ENCODE measurements at places on chromosomes 1 and 21.

DNA sequence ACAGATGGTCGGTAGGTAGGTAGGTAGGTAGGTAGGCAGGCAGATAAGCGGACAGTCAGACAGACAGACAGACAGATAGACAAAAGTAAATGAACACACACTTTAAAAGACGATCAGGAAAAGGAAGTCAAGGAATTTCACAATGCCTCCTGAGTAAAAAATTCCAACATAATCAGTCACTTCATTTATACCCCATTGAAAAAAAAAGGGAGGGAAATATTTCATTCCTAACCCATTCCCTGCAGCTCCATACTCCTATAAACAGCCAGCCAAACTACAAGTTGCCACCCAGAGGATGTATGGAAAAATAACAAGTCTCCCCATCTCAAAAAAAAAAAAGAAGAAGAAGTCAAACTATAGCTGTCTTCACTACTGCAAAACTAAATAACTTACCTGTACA is 43.4 kb downstream of the ZZZ3 start:
- DNase-seq: no peak

- no peak for DNase-seq
Measured at GRCh38 chr1:95086949-95087533, 14.3 kb upstream of the ALG14 start.

DNA sequence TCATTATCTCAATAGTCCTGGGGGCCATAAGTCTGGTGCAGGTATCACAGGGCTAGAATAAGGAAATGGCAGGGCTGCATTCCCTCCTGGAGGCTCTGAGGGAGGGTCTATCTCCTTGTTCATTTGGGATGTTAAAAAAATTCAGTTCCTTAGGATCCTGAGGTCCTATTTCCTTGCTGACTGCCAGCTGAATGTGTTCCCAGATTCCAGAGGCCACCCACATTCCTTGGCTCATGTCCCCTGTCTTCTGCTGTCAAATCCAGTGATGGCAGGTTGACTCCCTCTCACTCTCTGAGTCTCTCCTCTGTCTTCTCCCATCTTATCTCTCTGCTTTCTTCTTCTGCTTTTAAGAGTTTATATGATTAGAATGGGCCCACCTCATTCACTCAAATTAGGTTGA is 400.6 kb downstream of the PTPRU start:
- DNase-seq: no peak

- no peak for DNase-seq
Measured at GRCh38 chr1:176939993-176940392, 224.5 kb downstream of the ASTN1 start.

- no peak for DNase-seq
Measured at GRCh38 chr1:8418301-8418700, 100.4 kb downstream of the SLC45A1 start.

DNA sequence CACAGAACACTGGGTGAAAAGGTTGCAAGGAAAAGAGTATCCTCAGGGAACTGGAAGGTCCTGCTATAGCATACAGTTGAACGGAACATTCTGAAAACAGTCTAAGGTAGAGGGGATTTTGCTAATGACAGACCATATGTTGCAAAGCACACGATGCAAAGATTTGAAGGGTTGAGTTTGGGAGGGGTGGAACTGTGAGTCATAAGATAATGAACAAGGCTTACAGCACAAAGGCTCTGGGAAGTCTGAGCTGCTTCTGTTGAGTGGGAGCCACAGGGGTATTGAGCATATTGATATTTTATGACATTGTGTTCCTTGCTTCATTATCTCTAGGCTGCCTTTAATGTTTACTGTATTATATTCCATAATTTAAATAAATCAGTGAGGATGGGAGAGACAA is 104.9 kb downstream of the PLPPR4 start:
- DNase-seq: no peak

DNA sequence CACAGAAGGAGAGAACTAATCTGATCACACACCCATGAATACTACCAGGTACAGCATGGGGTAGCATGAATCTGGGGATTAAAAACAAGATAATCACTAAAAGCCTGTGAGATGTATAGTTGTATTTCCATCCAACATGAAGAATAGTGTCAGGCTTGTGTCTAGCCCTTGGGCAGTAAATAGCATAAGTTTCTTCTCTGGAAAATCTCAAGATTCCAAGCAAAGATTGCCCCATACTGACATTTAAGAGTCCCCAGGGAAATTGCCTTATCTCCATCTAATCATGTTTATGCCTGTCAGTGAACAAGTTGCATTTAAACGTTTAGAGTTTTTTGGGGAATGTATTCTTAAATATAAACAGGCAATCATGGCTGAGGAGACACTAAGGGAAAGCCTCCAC is 109.2 kb upstream of the SERTAD4 start:
- DNase-seq: no peak

GRCh38 chr1:101371259-101371658 is 134.4 kb downstream of the S1PR1 start:
- peak; percentile 87 for DNase-seq

- no peak for DNase-seq
Measured at GRCh38 chr1:201718346-201719202, 110.4 kb upstream of the IPO9 start.

GRCh38 chr1:86957221-86957620 is 42.8 kb downstream of the HS2ST1 start:
- DNase-seq: no peak

DNA sequence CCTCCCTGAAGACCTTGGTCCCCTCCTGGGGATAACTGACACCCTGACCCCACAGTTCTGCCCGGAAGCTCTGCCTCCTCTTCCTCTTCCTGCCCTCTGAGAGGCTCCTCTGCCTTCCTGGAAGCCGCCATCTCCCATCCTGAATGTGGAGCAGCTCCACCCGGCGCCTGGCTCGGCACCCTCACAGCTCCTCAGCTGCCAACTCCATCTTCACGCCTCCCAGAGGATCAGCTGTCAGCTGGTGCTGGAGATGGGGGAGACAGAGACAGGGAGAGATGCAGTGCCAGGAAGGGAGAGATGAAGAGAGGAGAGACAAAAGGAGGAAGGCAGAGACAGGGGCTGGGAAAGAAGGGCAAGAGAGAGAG is 210.4 kb upstream of the CSF3R start:
- no peak for DNase-seq

- DNase-seq: peak; percentile 33
Measured at GRCh38 chr1:37556712-37557196, at the start of gene DNALI1. Gene DNALI1 (plus strand): TSS chr1:37556940. CDS start chr1:37556995, 55 bp downstream.

DNA sequence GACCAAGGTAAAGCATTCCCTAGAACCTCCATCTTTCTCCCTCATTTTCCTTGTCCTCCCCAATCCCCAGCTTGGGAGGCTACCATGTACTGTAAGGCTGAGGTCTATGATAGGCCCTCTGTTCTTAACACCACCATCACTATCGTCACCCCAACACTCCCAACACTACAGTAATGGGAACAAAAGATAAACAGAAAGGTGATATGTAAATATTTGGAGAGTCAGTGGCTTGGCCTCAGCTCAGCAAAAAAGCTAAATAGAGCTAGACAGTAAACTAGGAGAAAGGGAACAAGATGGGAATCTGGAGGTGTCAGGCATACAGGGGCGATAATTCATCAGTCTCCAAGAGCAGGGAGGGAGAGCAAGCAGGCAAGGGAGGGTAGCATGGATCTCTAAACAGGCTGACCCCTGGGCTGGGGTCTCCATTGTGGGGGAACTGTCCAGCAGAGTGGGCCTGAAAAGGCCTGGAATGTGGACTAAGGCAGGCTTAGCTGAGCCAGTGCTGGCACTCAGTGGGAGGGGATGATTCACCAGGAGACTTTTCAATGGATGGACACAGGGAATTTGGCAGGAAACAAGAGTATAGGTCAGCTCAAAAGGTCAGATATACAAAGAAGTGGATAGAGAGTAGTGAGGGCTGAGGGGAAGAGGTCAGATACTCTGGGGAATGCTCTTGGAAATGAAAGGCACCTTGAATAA is 6.7 kb downstream of the WNT2B start:
- no peak for DNase-seq

- no peak for DNase-seq
Measured at GRCh38 chr1:205339197-205339702, 17.5 kb downstream of the KLHDC8A start.

DNA sequence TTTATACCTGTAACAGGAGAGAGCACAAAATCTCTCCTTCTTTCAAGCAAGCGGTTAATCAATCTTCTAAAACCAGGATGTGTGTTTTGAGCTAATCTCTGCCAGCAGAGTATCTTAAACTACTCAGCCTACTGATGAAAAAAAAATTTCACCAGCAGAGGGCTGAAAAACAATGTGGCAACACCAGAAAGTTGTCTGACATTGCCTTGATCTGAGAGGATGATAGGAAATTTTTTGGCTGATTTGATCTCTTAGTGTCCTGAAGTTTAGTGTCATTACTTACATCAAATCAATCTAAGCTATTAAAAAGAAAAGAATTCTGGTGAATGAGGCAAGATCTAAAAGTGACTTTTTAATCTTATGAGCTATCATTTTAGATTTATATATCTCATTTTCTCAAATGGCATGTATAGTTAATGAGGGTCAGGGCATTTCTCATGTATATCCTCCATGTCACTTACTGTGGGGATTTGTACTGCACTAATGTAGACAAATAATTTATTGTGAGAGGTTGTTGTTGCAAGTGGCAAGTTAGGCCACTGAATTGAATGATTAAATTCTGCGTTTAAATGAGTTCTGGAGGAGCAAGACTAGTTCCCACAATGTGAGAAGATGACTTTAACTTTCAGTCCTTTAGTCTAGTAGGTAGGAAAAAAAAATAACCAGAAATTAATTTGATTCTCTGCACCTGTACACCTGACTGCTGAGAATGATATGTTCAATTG is 10.9 kb downstream of the ADAMTS1 start:
- no peak for DNase-seq

DNA sequence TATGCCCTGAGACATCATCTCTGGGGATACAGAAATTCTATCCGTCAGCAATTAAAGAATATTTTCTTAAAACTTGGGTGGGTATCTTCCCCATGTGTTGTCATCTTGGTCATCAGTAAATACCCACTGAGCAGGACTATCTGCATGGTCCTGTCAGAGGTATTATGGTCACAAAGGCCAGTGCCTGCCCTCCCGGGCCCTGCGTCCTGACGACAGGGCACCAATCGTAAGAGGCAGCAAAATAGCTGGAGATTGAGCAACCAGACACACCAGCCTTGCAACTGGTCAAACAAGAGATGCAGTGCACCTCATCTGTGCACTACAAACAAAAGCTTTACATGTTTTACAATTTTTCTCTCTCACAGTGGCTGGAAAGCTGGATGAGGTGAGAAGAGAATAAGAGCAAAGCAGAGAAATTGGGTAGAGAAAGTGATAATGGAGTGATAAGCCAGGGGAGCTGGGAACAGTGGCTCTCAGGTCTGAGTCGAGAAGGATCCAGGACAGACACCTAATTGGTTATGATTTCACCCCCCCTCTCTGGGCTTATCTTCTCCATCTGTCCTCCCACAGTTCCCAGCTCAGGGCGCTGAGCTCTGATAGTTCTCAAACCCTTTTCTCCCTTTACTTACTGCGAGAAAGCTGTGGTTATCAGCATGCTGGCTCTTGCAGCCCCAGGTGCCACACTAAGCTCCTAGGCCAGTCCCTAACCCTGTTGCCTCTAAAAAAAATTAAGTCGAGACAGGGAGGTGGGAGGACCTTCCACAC is 8.8 kb upstream of the SRP9 start:
- no peak for DNase-seq

GRCh38 chr1:89274411-89274857 is 1.8 kb upstream of the GBP5 start:
- DNase-seq: peak; percentile 67

DNA sequence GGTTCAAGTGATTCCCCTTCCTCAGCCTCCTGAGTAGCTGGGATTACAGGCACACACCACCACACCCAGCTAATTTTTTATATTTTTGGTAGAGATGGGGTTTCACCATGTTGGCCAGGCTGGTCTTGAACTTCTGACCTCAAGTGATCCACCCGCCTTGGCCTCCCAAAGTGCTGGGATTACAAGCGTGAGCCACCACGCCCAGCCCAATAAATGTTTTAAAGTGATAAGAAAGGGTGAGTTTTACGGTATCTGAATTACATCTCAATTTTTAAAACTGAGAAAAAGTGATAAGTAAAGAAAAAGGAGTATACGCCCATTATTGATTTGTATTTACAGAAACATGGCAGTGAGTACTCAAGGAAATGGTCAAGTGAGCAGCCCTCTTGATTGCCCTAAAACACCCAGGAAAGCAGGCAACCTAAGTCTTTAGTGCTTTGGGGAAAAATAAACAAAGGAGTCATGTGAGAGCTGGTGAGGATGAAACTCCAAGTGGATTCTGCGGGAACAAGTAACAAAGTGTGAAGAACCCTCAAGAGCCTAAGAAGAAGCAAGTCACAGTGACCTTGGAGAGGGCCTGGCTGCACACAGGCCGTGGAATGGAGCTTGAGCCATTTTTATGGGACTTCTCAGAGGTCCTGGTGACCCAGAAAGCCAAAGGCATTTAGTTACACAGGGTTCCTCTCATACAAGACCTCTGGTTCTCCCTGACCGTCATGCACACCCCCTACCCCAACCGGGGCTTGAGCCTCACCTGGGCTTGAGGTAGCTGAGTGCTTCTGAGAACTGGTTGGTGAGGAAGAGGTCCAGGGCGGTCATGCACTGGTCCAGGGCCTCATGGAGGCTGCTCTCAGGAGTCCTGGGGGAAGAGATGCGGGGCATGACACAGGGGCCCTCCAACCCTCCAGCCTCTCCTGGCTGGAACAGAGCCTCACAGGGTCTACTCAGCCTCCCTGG is 9.1 kb downstream of the TTC39A start:
- DNase-seq: no peak

DNA sequence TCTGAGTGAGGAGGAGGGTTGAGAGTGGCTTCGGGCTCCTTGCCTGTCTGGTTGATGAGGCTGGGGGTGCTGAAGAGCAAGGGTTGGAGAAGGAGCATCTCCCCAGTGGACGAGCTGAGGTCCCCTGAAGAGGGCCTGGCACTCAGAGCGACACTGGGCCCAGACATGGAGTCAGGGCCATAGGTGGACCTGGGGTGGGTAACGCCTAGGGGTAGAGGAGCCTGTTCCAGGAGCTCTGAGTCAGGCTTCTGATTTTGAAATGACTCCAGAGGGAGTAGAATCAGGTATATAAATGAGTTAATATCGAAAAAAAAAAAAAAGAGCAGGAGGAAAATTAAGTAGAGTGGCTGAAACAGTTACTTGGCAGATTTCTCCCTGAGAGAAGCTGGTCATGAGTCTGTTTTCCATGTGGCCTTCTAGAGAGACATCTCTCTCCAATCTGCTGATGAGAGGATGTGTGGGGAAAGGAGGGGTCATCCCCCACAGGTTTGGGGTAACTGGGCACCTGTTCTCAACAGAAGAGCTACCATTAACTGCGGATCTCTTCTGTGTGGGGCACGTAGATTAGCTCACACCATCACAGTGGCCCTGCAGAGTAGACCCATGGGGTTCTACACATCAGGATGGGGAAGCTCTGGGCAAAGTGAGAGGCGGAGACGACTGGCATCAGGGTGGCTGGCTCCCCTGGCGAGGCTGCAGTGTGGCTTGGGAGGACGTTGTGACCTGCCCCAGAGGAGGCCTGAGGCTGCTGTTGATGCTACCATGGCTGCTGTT is 115.5 kb downstream of the DHRS3 start:
- peak; percentile 56 for DNase-seq

- no peak for DNase-seq
Measured at GRCh38 chr21:41647806-41648561, 118.9 kb downstream of the RIPK4 start.

Measured in activated CD4-positive, alpha-beta T cell treated with anti-CD3 and anti-CD28 coated beads, Interleukin-2, Interleukin-4, amounts not matched to agents 100 ng/mL and 50 ng/mL, durations not matched to agents 16 hours and 8 hours (primary cell).